ENCODE measurements at places on chromosomes 6 and 20. TPM values are rescaled to one million over a fixed set of nuclear protein-coding genes. Genes with fewer than 3 reads are reported as not detected.

The MUC21 gene
- total RNA-seq = not detected

The TMEM244 gene
- not detected for total RNA-seq

The DDO gene
- not detected for total RNA-seq

The C2 gene
- total RNA-seq = 1.3 TPM

The RIMS1 gene
- total RNA-seq = 1.1 TPM

The RAET1L gene
- not detected for total RNA-seq

The CTAGE9 gene
- not detected for total RNA-seq

The SEMG1 gene
- total RNA-seq = 2.9 TPM

The FAM209B gene
- total RNA-seq = 0.64 TPM

The MRAP2 gene
- 4.9 TPM for total RNA-seq

The CLVS2 gene
- total RNA-seq = 0.46 TPM

The LAMA2 gene
- total RNA-seq = 6.4 TPM

The SPDEF gene
- total RNA-seq = 0.72 TPM

The EYA4 gene
- 0.32 TPM for total RNA-seq

The TREML1 gene
- total RNA-seq = not detected

The MAPK13 gene
- total RNA-seq = 17.0 TPM

The FKBP5 gene
- 27.2 TPM for total RNA-seq

The BMP7 gene
- 40.7 TPM for total RNA-seq

The SH3BGRL2 gene
- 13.8 TPM for total RNA-seq

The BNIP5 gene
- total RNA-seq = not detected

The ZBTB12 gene
- total RNA-seq = 24.0 TPM

The SYNDIG1 gene
- 5.0 TPM for total RNA-seq

The MCCD1 gene
- total RNA-seq = not detected

The NKAIN2 gene
- 0.64 TPM for total RNA-seq

The ULBP3 gene
- 5.6 TPM for total RNA-seq

The ACTL10 gene
- 1.5 TPM for total RNA-seq

The MUCL3 gene
- 0.21 TPM for total RNA-seq

The RSPO4 gene
- 8.5 TPM for total RNA-seq

The BPIFA1 gene
- not detected for total RNA-seq

The SPEF1 gene
- total RNA-seq = 0.64 TPM

The RAD21L1 gene
- 0.77 TPM for total RNA-seq

The HLA-DRB1 gene
- total RNA-seq = 1.4 TPM

The NECAB3 gene
- total RNA-seq = 29.3 TPM

The TREM2 gene
- total RNA-seq = not detected

Data from WTC11 (cell line).